ENCODE measurements at places on chromosomes 1 and 21.

DNA sequence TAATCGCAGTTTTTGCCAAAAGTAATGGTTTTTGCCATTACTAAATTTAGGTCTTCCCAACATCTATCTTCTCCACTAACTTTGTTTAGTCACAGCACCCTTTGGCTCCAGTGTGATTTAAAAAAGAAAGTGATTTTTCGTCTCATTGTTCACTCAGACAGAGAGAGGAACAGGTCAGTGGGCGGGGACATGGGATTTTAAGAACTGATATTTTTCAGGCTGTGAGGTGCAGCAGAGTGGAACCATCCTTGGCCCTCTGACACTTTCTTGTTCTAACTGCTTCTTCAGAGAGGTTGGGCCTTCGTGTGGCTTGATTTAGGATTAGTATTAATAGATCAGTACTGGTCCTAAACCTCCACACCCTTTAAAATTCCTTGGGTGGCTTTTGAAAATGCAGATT is 38.8 kb downstream of the CASQ2 start:
- no peak for DNase-seq

- DNase-seq: no peak
These were observed 16.0 kb downstream of the ENO1 start for GRCh38 chr1:8862528-8862927.

GRCh38 chr1:213448776-213449175 is 397.7 kb downstream of the RPS6KC1 start:
- DNase-seq: no peak

GRCh38 chr1:39933956-39934941 is 20.7 kb upstream of the MFSD2A start:
- DNase-seq: no peak

DNA sequence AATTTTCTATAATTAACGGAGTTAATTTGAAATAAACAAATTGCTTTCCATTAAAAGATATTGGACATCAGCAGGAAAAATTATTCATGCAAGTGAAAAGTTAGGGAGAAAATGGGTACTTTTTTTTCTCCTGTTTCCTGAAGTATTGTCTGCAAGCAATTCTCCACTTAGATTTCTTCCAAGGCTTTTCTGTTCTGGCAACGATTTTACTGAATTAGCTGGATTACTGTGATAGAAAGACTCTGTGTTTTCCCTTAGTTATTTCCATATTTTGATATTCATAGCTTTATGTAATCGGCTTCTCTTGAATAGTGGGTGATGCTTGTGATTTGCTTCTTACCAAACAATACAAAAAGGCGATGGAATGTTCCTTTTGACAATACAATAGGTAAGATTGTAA is 1333.9 kb downstream of the AMY1C start:
- DNase-seq: no peak

DNA sequence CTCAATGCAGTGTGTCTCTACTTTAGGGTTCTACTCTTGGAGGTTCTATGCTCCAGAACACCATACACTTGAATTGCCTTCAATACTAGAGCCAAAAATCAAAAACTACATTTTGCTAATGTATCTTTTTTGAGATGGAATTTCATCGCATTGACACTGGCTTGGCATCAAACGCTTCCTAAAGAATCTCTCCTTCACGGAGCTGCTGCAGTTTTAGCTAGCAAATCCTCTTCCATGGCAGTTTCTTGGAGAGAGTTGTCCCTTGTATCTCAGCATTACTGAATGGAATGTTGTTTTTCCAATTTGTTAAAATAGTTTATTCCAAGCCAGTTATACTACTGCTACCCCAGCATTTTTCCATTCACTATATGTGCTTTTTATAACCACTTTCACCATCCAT is 17.7 kb downstream of the SDCCAG8 start:
- no peak for DNase-seq

GRCh38 chr1:244219802-244220201 is 168.7 kb downstream of the ZBTB18 start:
- no peak for DNase-seq

GRCh38 chr1:201299968-201300367 is 16.7 kb downstream of the PKP1 start:
- no peak for DNase-seq

DNA sequence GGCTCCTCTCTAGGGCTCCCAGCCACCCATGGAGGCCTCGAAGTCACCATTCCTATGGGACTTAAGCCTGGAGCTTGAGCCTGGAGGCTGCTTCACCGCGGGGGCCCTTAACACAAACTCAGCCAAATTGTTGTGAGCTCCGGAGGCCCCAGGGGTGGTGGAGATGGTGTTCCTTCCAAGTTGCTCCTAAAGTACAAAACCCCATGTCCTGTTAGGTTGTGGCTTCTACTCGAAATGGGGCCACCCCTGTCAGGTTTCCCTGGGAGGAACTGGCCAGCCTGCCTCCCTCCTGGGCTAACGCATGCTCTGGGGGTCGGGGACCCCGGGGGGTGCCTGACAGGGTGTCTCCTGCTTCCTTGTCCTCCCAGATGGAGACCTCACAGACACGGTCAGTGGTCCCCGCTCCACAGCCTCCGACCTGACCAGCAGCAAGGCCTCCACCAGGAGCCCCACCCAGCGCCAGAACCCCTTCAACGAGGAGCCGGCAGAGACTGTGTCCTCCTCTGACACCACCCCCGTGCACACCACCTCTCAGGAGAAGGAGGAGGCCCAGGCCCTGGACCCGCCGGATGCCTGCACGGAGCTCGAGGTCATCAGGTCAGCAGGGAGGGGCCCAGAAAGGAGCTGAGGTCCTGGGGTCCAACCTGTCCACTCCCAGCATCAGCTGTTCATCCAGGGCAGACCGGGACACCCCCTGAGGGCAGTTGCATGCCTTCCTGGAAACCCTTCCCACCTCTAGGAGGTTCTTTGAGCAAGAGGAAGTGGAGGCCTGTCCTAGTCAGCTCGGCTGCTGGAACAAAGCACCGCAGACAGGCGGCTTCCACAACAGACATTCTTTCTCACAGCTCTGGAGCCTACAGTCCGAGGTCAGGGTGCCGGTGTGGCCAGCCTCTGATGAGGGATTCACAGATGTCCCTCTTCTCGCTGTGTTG is 10.8 kb upstream of the SLC25A34 start:
- DNase-seq: no peak

GRCh38 chr1:101920577-101920976 is 76.1 kb downstream of the OLFM3 start:
- DNase-seq: no peak

- no peak for DNase-seq
These were observed 31.4 kb upstream of the COL6A1 start for GRCh38 chr21:45949928-45950739.

DNA sequence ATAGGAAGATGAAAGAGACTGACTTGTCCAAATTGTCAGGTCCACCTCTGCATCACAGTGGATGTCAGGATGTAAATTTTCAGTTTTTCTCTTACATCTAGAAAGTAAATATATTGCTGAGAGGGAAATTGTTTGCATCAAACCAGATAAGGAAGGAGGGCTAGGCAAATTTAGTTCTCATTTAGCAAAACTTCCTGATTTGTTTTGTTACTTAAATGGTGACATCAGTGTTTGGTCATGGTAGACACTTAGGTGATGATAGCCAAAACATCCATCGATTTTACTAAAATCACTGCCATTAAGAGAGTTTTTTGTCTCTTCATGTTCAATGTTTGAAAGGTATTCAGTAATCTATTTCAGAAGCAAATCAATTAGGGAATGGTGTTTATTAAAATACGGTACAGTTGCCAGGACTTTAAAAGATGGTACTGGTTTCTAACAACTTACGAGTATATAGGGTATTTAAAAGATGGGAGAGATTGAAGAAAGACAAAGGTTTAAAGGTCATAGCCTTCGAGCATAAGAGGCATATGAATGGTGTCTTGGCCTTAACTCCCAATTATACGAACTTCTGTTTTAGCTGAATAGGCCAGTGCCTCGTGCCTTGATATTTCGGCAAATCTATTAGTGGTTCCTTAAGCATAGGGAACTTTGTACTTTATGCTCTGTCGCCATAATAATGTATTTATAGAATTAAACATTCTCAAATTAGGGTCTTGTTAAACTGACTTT is 3.0 kb downstream of the IER5 start:
- DNase-seq: no peak
